ENCODE measurements at places on chromosomes 7 and 10.

DNA sequence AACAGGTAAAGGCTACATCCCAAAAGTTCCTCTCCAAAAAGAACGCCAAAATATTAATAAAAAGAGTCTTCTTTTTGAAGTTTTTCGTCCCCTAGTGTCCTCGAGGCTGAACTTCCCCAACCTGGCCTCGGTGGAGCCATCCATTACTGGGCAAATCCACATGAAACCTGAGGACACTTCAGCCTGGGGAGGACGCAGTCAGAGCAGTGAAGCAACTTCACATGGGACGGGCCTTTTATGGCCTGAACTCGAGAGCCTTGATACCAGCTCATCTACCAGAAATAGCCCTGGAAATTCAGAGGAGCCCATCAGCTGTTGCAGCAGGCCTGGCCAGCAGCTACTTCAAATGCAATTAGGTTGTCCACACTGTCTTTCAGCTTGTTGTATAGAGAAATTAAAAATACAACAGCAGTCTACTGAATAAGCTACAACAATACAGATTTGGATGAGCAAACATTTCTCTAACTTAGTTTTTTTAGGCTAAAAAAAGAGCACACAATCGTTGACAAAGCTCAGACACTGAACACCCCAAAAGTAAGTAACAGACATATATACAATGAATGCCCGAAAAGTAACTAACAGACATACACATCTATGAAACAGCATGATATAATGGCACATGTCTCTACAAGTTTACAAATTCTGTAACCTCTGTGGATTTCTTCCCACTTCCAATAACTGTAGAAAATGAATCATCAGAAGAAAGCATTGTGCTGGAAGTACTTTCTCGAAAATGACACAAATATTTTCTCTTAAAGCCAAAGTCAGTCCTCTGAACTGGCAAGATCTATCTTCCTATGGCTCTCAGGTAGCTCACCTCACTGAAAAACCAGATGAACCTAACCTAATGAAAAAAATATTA lies at the start of gene SVIL:
SVIL (minus strand) TSS at position 208 of the 862 bp plus-strand sequence. CDS start 79,913 bp downstream, outside the sequence.
- DNase-seq: no peak

GRCh38 chr7:1501487-1502270 lies 2.5 kb downstream of the INTS1 start:
- no peak for DNase-seq

GRCh38 chr10:35063837-35064454 lies 26.2 kb downstream of the CUL2 start:
- no peak for DNase-seq

DNA sequence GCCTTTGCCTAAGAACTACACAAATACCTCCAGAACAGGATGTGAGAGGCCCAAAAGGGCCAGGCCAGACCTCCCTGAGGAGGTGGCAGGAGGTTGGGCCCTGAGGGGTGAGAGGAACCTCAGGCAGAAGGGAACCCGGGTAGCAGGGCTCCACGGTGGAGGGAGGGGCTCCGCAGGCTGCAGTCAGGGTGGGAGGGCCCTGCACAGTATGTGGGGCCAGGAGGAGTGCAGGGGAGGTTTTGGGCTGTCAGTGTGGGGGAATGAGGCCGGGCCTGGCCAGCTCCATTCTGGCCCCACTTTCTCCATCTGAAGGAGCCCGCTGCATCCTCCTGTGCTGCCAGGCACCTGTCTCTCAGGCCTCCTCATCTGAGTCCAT lies 25.9 kb downstream of the DNAJB12 start:
- no peak for DNase-seq

DNA sequence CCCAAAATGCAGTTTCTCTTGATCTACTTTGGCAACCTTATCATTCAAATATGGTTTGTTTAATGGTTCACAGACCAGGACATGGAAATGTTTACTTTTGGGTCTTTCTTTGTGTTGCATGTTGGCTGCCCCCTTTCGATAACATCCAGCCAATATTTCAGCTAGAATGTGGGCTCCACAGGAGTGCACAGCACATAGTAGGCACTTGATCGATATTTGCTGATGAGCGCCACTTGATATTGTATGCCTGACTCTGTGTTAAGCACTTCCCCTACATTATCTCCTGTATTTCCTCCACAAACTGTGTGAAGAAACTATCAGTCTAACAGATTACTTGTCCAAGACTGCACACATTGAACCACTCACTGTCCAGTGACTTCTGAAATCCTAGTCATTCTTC lies 60.2 kb downstream of the SMURF1 start:
- DNase-seq: no peak

Measured in NCI-H1436 (cell line).